ENCODE measurements at places on chromosomes 1 and 21.

GRCh38 chr1:30133414-30134055, 589.9 kb downstream of the MATN1 start:
- no peak for DNase-seq

- no peak for DNase-seq
These were observed 48.3 kb upstream of the POFUT2 start for GRCh38 chr21:45335761-45336534.

DNA sequence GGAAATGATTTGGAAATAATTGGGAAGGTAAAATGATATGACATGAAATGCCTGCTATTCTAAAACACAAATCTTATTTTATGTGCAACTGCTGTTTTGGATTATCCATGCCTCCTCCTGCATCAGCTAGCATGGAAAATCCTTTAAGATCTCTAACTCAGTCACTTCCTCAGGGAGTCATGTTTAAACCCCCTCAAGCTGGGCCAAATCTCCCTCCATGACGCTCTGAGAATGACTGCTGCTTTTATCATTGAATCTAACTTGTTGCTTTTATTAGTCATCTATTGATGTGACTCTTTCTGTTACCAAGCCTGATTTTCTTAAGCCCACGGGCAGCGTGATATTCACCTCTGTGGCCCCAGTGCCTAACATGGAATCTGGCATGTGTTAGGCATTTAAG, 324.8 kb downstream of the DISC1 start:
- DNase-seq, result no peak

- no peak for DNase-seq
These were observed at the start of gene CD244 for GRCh38 chr1:160862203-160863060. Gene CD244, minus strand, starts transcription at chr1:160862887. Its CDS starts 210 bp downstream, at chr1:160862677.

- DNase-seq, result no peak
These were observed 7.1 kb upstream of the NSUN4 start for GRCh38 chr1:46333300-46334029.

DNA sequence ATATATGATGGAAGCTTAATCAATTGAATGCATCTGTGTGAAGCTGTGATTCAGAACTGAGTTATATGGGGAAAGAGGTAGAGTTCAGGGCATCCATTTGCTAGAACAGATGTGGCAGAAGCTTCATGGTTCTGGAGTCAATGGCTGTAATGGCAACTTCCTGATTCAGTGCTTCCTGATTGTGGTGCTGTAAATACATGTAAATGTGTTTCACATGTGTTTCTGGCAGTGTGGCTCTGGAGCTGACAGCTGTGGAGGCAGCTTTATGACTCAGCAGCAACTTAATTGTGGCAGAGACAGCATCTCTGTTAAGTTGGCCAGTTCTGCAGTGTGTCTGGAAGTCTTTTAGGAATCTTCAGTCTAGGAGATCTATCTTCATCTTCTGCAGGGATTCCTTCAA, 226.6 kb upstream of the ZRANB2 start:
- no peak for DNase-seq

DNA sequence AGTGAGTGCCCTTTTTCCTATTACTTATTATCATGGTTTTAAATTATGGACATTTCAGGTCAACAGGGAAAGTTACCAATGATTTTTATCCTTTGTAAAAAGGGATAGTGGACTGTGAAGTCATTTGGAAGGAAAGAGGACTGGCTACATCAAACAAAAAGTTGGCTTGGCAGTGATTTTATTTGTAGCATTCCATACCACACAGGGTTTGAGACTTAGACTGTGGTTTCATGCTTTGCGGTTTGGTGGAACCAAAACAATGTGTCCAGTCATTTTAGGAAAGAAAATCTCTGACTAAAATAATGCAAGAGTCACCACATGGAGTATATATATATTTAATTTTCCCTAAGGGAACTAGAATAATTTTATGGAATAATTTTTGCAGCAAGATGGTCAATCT, 239.5 kb downstream of the HMCN1 start:
- no peak for DNase-seq

- DNase-seq, result no peak
These were observed 25.0 kb upstream of the SYDE2 start for GRCh38 chr1:85225624-85226380.

DNA sequence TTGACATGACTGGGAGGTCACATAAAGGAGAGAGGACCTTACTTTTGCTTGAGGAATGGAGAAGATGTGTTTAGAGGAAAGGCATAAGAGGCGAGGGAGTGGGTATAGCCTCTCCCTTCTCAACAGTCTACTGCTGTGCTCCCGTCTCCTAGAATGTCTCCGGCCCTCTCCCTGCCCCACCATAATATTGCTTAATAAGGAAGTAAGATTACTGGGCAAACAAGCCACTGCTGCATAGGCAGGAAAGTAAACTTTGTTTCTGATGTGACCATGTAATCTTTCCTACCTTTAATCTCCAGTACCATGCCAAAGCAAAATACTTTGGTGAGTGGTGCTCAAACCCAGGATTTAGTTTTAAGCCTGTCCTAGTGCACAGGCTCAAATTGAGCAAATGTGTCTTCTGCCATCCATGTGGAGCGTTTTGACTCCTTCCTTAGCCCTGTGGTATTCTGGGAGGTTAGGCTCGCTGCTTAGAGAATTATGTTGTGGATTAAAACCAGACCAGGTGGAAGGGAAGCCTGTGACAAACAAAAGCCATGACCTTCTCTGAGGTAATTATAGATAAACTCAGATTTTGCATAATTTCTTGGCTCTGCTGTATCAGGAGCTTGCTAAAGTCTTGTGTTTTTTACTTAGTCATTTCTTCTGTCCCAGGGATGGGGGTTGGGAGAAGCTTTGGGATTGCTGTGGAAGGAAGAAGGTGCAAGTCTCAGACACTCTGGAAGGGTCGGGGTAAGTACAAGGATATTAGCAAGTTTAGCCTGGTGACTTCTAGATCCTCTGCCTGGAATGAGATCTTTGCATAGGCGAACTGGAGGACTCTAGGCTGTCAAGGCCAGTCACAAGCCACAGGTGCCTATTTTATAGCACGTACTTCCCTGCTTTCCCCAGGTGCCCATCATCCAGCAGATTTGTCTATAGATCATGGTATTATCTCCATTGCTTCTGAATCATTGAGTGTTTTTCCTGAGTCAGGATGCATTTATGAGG, 34.5 kb upstream of the DIPK1A start:
- no peak for DNase-seq

GRCh38 chr1:168801032-168801745, 72.2 kb upstream of the DPT start:
- DNase-seq, result no peak

DNA sequence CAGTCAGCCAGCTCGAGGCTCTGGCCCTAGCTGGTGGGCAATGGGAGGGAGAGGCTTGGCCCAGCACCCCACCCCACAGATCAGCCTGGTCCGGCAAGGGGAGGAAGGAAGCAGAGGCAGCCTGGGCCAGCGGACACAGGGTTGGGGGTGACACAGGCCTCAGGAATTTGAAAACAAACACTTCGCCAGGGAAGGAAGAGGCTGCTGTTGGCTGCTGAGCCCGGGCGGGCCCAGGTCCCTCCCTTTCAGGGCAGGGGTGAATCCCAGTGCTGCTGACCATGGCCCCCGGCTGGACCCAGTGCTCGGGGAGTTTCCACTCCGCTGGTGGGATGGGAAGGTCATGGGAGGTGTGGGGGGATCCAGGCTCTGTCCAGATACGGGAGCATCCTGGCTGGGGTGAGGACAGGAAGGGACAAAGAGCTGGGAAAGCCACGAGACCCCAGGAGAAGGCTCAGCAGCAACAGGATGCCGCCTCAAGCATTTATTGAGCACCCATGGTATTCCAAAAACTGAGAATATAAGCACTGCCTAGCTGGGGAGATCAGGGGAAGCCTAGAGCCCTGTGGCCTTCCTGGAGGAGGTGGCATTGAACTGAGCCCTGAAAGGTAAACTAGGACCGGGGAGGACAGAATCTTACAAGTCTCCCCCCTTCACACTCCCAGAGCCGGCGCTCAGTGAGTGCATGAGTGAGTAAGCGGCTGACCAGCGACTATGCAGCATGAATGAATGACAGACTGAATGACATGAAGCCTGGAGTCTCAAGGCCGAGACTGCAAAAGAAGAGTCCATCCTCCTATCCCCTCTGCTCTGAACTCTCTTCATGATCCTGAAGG, 26.2 kb upstream of the EPHA2 start:
- no peak for DNase-seq

DNA sequence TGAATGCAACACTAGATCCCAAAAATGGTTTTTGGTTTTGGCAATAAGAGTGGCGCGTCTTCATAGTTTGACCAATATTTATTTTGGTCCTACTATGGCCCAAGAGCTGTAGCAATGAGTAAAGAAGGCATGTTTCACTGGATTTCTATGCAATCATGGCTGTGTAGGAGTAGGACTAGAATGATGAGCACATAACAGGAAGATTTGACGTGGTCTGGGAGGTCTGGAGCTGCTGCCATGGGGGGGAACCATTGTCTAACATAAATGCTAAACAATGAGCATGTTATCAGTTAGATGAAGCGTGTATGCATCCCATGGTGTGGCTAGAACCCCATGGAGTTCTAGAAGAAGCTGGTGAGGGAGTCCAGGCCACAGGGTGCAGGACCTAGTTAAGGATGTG, 38.3 kb downstream of the OLIG1 start:
- no peak for DNase-seq

- DNase-seq, result no peak
These were observed 40.2 kb upstream of the NLRP3 start for GRCh38 chr1:247375747-247376146.

GRCh38 chr1:91787919-91788318, 98.0 kb downstream of the TGFBR3 start:
- DNase-seq, result no peak

GRCh38 chr1:162128693-162129356, 59.3 kb downstream of the NOS1AP start:
- DNase-seq, result no peak

DNA sequence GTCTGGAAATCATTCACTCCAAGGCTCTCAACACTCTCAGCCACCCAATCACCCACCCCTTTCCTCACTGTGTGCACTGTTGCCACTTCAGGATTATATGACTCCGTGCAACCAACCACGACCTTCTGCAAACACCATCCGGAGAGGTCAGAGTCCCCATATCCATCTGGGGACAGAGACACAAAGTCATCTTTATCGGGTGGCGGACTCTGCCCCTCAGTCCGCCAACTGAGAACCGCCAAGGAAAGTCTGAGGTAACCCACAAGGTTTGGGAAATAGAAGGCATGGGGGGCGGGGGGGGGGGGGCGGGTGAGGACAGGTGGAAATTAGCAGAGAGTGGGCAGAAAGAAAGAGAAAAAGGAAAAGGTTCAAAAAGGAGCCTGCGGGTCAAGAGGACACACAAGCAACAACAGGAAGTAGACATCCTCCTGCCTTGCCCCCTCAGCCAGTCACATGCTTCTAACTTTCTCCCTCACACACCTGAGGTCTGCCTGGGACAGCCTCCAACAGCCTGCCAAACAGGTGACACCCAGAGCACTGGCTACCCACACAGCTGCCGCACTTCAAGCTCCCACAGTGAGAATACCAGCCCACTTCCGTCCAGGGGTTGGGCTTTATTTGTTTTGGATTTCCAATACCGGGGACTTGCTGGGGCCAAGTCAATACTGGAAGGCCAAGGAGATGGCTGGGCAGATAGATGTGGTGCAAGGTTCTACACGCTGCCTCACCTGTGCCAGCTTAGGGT, 58.1 kb downstream of the SSBP3 start:
- no peak for DNase-seq

- no peak for DNase-seq
These were observed 181.3 kb downstream of the C1orf21 start for GRCh38 chr1:184568148-184568547.

DNA sequence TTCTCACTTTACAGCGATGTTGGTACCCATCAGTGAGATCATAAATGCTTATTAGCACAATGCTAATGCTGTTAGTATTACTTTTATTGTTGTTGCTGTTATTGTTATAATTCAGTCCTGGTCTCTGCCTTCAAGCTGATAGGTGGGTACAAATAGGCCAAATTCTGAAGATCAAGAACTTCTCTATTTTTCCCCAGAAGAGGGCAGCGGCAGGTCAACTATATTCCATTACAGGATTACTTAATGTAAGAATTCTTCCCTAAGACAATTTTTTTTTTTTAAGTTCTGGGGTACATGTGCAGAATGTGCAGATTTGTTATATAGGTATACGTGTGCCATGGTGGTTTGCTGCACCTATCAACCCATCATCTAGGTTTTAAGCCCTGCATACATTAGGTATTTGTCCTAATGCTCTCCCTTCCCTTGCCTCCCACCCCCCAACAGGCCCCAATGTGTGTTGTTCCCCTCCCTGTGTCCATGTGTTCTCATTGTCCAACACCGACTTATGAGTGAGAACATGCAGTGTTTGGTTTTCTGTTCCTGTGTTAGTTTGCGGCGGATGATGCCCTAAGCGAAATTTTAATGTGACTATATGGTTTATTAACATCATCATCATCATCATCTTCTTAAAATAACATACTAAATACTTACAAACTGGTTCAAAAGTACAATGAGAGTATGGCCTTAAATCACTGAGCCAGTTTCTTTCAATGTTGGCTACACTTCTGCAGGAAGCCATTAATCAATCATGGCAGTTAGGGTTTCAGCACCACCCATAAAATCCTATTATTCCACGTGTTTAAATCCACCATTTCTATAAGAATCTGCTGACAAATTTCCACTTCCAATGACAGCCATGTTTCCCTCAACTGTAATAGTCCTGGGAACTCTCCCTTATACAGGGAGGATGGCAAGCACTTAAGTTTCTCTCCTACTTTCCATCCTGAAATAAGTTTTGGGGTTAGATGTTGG, 19.2 kb downstream of the SLC19A2 start:
- no peak for DNase-seq

DNA sequence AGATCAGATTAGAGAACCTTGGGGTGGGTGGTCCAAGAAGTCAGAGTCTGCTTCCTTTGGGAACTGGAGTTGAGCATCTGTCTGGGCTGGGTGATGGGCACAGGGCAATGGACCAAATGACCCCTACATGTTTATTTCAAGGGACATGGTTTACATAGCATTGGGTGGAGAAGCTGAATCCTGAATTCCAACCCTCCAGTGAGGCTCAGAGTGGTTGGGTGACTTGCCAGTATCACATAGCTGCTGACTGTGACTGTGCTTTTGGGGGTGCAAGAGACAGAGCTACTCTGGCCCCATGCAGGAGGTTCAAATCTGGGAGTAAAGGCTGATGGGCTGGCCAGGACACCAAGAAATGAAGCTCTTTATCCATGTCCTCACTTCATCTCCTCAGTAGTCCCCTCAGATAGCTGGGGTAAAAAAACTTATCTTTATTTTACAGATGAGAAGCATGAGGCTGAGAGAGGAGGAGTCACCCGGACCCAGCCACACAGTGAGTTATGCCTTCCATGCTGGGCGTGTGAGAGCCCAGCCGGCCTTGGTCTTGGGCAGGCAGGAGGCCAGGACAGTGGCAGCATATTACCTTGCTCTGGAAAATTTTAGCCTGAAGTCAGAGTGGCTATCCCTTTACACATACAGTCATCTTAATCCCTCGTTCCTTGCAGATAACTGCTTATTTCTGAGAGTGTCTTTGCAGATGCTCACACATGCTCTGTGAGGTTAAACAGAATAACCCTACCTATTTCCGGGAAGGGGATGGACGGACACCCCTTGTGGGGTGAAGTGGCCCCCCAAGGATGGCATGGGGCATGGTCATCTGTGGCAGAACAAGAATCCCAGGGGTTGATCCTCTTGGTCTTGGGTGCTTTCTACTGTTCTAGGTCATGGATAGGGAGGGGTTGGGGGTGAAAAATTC, 2.8 kb upstream of the SERINC2 start:
- no peak for DNase-seq

- no peak for DNase-seq
These were observed 74.3 kb downstream of the FCRL5 start for GRCh38 chr1:157478030-157478429.
